EL (cell line): ENCODE measurements at places on chromosomes 2 and 18.
A peak's percentile ranks its signal among the peaks of the same experiment; 100 is the strongest.

DNA sequence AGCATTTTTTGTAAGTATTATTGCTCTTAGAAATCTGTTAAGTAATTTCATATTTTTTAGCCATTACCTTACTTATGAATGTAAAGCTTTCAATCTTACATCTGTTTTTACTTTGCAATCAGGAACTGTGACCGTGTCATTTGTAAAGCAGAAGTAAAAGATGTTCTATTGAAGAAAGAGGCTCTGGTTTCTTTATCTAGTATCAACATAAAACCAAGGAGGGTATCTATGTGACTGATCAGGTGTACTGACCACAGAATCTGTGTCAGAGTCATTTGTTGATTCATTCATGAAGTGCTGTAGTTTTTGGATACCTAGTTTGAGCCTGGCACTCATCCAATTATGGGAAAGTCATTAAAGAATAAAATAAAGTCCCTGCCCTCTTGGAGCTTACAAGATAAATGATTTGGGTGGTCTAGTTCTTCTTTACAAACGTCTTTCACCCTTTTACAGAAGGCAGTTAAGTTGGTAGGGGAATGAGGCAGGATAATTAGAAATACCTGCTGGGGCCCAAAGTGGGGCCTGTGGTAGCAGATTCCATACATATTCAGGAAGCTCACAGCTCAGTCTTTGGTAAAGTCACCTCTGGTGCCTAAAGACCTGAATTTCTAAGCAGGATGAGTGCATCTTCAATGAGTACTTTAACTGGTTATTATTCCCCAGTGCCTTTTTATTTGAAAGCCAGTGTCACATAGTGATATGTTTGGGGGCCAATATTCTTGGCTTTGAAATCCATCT is 260.6 kb upstream of the NT5C1B start:
- no peak for DNase-seq

DNA sequence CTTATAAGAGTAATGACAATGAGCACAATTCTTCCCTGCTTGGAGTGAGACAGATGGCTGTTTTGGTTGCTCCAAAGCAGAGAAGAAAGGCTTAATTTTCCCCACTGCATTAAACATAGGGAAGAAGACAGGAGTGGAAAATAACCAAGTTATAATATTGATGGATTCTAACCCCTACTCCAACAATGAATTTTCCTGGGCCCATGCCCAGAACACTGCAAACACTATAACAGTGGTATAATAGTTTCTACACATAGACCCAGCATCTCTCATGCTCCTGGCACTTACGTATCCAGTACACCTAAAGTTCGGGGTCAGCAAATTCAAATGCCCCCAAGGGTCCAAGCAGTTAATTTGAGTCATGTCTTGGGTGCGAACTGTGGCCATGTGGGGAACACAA is 613.4 kb downstream of the PLCL1 start:
- no peak for DNase-seq

DNA sequence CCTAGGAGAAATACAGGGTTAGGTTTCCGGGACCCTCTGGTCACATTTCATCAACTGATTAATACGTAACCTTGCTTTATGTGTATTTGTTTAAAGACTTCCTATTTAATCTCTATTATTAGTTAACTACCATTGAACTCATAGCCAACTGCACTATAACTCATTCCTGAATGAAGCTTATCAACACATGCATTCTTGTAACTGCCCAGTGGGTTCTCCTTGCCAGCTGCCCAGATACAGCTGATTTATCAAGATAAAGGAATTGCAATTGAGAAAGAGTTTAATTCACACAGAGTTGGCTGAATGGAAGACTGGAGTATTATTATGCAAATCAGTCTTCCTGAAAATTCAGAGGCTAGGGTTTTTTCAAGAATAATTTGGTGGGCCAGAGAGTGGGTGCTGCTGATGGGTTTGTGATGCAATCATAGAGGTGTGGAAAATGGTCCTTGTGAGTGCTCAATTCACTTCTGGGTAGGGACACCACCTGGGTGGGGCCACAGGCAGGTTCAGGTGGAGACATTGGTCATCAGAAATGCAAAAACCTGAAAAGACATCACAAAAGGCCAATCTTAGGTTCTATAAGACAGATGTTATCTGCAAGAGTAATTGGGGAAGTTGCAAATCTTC is 21.1 kb upstream of the NOSTRIN start:
- DNase-seq = no peak

GRCh38 chr2:55761024-55761423 is 67.4 kb upstream of the PNPT1 start:
- no peak for DNase-seq

DNA sequence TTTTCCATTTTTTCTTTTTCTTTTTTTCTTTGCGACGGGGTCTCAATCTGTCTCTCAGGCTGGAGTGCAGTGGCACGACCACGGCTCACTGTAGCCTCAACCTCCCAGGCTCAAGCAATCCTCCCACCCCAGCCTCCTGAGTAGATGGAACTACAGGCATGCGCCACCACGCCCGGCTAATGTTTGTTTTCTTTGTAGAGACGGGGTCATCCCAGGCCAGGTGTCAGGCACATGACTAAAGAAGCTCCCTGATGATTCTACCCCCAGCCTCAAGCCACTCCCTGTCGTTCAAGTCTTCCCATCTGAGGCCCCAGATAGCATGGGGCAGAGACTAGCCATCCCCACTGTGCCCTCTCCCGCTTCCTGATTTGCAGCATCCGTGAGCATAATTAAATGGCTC is 9.8 kb upstream of the FZD5 start:
- DNase-seq = no peak

DNA sequence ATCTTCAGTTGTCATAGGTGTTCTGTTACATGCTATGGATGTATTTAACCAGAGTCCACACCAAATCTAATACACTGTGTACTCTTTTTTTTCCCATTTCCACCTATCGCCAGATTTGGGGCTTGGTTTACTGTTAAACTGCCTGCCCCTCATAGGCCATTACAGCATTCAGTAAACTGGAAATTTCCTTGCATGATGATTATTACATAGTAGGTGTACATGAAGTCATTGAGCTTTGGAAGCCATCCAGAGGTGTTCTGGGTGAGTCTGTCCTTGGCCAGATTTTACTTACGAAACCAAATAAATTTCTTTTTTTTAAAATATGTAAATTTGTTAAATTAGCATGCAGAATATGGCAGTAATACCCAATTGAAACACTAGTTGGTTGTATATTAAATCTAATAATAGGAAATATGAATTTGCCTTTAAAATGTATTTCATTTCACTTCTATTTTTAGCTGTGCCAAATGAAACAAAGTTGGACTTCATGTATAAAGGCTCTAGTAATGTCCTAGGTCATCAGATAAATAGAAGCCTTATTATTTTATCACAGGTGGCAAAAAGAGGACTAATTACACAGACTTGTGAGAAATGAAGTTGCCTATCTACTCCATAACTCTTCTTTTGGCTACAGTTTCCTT is 60.7 kb downstream of the COMMD1 start:
- DNase-seq = no peak

DNA sequence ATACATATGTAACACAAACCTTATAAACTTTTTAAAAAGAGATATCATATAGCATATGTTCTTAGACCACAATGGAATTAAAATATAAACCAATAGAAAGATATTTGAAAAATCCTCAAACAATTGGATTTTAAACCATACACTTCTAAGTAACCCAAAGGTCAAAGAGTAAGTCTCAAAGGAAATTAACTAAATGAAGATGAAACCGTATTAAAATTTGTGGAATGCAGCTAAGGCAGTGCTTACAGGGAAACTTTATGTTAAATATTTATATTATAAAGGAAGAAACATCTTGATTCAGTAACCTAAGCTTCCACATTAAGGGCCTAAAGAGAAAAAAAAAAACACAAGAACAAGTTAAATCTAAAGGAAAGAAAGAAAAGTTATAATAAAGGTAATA is 966.1 kb downstream of the SLC4A3 start:
- no peak for DNase-seq

GRCh38 chr2:160837416-160837815 is 322.8 kb upstream of the TANK start:
- peak; percentile 41 for DNase-seq

DNA sequence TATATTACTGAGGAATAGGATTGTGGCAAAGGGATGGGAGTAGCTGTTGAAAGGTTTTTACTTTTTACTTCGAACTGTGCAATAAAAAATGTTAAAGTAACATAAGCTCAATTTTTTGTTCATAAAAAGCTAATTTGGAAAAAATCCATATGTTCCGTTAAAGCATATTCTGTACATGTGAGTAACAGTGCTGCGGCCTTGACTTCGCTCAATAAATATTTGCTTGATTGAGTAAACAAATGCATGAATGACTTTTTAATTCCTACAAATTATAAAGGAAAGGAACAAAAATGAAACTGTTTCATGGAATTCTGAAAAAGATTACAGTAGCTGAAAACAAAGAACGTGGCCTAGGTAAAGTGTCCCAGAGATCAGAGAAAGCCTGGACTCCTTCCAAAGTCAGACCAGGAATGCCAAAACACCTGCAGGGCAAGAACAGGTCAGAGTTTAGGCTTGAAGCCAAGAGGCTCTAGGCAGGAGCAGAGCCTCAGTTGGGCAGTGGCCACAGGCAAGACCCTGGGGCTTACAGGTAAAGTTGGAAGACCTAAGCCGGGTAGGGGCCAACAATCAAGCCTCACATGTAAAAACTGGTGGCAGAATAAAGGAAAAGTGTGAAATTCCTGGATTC is 44.3 kb upstream of the FIGN start:
- DNase-seq = no peak

- no peak for DNase-seq
Observed at GRCh38 chr2:107700073-107700472, 126.6 kb upstream of the RGPD4 start.

DNA sequence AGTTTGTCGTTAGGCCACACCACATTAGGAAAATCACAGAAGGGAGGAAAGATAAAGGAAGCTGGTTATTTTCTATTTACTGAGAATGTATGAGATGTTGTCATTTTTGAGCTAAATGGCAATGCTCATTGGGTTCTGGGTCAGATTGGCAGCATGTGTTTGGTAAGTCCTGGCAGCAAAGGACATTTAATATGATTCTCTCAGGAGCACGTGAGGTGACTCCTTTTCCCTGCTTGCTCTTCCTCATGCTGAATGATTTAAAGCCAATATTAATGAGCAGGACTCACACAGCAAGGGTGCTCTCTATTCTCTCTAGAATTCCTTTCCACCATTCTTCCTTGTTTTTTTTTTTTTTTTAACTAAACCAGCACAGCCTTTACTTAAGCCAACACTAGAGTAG is 298.2 kb downstream of the XIRP2 start:
- no peak for DNase-seq

DNA sequence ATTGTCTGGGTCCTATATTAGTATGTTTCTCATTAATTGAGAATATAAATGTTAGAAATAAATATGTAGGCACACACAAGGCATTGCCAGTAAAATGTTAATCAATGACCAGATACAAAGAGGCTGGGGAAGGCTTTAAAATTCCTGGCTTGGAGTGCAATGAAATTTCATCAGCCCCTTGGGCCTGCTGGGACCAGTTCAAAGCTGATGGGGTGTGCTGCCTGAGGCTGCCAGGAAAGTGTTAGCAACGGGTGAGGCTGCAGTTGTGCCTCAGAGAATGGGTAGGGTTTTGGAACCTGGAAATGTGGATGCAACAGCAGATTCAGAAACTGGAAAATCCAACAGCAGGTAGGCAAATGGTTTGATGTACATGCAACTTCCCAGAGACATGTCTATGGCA is 68.9 kb downstream of the DIPK1C start:
- DNase-seq = no peak

- no peak for DNase-seq
Observed at GRCh38 chr2:108115868-108116267, 123.9 kb upstream of the SULT1C3 start.

GRCh38 chr18:26784599-26784998 is 80.9 kb downstream of the AQP4 start:
- no peak for DNase-seq

GRCh38 chr18:59657012-59657411 is 40.2 kb downstream of the CCBE1 start:
- DNase-seq = no peak

DNA sequence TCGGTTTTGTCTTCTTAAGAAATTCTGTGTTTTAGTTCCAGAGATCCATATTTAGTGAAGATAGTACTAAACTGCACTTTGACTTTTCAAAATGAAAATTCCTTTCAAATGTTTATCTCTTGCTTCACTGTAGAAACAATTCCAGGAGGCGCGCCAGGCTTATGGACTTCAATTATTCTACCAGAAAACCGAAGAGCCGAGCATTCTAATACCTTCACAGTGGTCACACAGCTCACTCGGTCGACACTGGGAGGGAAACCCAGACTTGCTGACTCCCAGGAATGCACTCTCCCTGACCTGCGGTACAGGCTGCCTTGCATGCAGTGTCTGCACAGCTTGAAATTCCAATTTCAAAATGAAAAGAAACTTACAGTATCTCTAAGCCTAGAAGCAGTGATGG is 119.9 kb upstream of the PIEZO2 start:
- DNase-seq = peak; percentile 21

- DNase-seq = peak; percentile 83
Observed at GRCh38 chr2:26274058-26274613, 29.4 kb downstream of the HADHB start.

- DNase-seq = peak; percentile 17
Observed at GRCh38 chr18:43751203-43751602, 473.9 kb upstream of the SYT4 start.

- no peak for DNase-seq
Observed at GRCh38 chr18:79521416-79522205, 125.9 kb downstream of the NFATC1 start.

DNA sequence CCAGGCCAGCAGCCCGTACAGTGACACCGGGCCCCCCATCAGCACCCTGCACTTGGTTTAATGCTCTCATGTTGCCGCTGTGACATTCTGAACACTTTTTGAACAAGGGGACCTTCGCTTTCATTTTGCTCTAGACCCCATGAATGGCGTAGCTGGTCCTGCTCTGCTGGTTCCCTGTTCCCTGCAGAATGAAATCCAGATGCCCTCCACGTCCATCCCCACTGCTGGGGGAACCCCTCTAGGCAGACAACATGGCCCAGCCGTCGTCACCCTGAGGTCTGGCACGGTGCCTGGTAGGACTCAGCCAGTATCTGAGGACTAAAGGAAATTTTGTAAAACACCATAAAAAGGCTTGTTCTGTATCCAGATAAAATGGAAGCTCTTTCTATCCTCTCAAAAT is 128.6 kb downstream of the KCTD1 start:
- DNase-seq = no peak

DNA sequence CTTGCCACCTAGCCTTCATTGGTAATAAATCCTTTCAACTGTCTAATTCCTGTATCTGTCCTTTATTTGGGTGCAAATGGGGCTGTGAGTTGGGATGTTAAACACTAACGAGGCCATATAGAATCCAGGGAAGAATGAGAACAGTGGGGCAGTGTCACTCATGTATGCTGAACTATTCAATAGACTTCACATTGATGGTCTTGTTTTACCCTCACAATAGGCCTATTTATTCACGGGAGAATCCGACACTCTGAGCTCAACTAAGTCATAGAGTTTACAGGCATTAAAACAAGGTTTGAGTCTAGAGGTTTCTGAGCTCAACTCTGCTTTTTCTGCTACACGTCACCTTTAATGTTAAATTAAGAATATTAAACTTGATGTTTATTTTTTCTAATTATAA is 421.6 kb downstream of the SOX11 start:
- DNase-seq = no peak
